ENCODE measurements at places on chromosomes 12 and 14. TPM values are rescaled to one million over a fixed set of nuclear protein-coding genes. Genes with fewer than 3 reads are reported as not detected.

GRCh38 chr12:27999521-27999920 is 27.0 kb upstream of the PTHLH start:
- H3K4me1 ChIP-seq = peaks cover 3% of the 10 kb centered on the region
- H3K27ac ChIP-seq = no peak overlapping the region
- H3K36me3 ChIP-seq = no peaks in the 10 kb centered on the region
- peak; percentile 88 for DNase-seq

GRCh38 chr12:10069976-10070375 is 28.8 kb downstream of the CLEC1A start:
- no peak overlapping the region for H3K4me3 ChIP-seq
- no peak overlapping the region for H3K27ac ChIP-seq
- H3K4me1 ChIP-seq = no peaks in the 10 kb centered on the region

- H3K4me3 ChIP-seq = no peak overlapping the region
- H3K4me1 ChIP-seq = peaks cover 13% of the 10 kb centered on the region
- peak; percentile 26 for DNase-seq
- no peak overlapping the region for H3K27ac ChIP-seq
Measured at GRCh38 chr14:22471545-22472121, 117.4 kb downstream of the DAD1 start.

DNA sequence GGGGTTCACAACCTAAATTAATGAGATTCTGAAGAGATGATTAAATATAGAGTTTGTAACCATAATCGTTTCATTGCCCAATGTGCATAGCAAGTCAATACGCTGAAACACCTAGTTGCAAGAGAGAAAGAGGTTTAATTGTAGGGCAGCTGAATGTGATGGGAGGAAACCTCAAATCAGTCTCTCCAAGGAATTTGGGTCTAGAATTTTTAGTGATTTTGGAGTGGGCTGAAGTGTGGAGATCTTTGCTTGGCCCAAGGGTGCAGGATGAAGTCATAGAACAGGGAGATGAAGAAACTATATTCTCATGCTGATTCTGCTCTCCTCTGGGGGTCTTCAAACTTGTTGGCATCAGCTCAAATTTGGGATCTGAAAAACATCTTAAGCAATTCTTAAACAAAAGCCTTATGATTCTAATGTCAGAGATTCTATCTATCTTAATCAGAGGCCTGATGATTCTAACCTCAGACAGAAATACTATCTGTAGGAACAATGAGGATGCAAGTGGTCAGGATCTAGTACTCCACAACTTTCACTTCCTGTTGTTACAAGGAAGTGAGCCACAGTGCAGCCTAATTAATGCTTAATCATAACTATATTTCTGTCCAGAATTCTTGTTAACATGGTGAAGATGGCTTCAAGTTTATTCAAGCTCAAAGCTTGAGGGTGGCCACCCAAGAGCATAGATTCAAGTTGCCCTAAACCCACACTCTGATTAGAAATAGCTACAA is 80.2 kb upstream of the FUT8 start:
- H3K4me3 ChIP-seq = no peak overlapping the region
- no peak overlapping the region for H3K27ac ChIP-seq
- no peak for DNase-seq
- H3K4me1 ChIP-seq = peaks cover 22% of the 10 kb centered on the region
- no peaks in the 10 kb centered on the region for H3K27me3 ChIP-seq

GRCh38 chr12:93657071-93657470 is 20.1 kb upstream of the CRADD start:
- H3K27ac ChIP-seq = no peak overlapping the region
- DNase-seq = no peak
- peaks cover 2% of the 10 kb centered on the region for H3K27me3 ChIP-seq
- H3K36me3 ChIP-seq = no peaks in the 10 kb centered on the region
- H3K4me3 ChIP-seq = no peak overlapping the region

GRCh38 chr14:69705706-69706105 is 61.2 kb upstream of the SRSF5 start:
- no peaks in the 10 kb centered on the region for H3K27me3 ChIP-seq
- peaks cover 17% of the 10 kb centered on the region for H3K36me3 ChIP-seq
- H3K4me3 ChIP-seq = no peak overlapping the region
- H3K27ac ChIP-seq = no peak overlapping the region
- peak; percentile 27 for DNase-seq

AQP5 gene
- not detected for total RNA-seq

- H3K4me3 ChIP-seq = no peak overlapping the region
- H3K36me3 ChIP-seq = no peaks in the 10 kb centered on the region
- no peaks in the 10 kb centered on the region for H3K27me3 ChIP-seq
Measured at GRCh38 chr14:78697341-78697740, 527.2 kb downstream of the NRXN3 start.

AMDHD1 gene
- 0.52 TPM for total RNA-seq

GRCh38 chr12:108765289-108765764 is 34.0 kb upstream of the CORO1C start:
- no peak for DNase-seq
- H3K27ac ChIP-seq = no peak overlapping the region
- H3K4me1 ChIP-seq = peaks cover 7% of the 10 kb centered on the region

DNA sequence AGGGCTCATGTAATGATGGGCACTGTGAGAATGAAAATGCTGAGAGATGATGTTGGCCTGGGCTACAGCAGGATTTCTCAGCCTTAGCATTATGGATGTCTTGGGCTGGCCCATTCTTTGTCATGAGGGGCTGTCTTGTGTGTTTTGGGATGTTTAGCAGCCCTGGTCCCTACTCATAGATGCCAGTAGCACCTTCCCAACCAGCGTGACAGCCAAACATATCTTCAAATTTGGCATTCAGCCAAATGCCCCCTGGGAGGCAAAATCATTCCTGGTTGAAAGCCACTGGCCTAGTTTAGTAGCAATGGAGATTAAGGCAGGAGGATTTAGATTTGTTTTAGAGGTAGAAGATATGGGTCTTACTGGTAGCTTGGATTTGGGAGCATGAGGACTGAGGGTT is 26.6 kb downstream of the UBE3B start:
- peaks cover 48% of the 10 kb centered on the region for H3K36me3 ChIP-seq
- H3K4me1 ChIP-seq = no peaks in the 10 kb centered on the region
- no peaks in the 10 kb centered on the region for H3K27me3 ChIP-seq
- no peak overlapping the region for H3K4me3 ChIP-seq
- no peak overlapping the region for H3K27ac ChIP-seq
- no peak for DNase-seq

DNA sequence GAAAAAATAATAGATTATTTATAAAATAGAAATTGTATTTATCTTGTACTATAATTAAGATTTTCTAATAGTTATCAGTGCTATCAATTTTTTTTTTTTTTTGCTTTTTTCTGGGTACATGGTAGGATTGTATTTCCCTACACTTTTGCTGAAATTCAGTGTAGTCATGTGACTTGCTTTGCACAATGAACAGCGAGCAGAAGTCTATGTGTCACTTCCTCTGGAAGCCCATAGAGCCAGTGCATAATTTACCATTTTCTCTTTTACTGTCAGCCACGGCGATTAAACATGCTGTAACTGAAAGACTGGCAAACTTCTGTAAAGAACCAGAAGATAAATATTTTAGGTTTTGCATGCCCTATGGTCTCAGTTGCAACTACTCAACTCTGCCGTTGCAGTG is 80.8 kb upstream of the PPP1R12A start:
- H3K4me3 ChIP-seq = no peak overlapping the region
- no peak for DNase-seq
- no peak overlapping the region for H3K27ac ChIP-seq
- no peaks in the 10 kb centered on the region for H3K27me3 ChIP-seq

GON7 gene
- total RNA-seq = 5.3 TPM

DNA sequence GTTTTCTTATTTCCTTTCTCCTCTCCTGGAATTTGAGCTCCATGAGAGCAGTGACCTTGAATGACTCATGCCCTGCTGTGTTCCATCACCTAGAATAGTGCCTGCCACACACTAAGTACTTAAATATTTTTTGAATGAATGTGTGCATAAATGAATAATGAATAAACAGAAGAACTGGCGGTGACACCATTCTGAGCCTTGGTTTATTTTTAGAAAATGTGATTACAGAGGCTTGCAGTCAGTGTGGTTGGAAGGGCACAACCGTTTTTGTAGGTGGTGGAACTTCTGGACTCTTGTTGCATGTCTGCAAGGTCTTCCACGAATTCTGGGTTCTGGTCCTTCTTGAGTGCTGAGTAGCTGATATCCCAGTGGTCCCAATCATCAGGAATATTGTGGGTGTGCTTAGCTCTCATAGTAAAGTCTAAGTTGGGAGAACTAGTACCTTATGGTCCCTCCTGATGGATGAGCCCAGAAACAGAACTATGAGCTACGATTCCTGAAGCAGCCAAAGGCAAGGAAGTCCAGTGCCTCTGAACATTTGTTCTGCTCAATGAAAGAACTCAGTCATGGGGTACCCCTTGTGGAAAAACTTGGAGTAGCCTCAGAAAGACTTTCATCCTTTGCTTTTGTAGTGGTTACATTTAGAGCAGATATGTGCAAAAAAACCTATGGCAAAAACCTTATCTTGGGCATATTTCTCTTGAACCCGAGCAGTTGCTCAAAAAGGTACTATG is 28.8 kb upstream of the BHLHE41 start:
- no peaks in the 10 kb centered on the region for H3K36me3 ChIP-seq
- peaks cover 38% of the 10 kb centered on the region for H3K4me1 ChIP-seq
- DNase-seq = peak; percentile 99
- peak overlapping the region; percentile 91 for H3K27ac ChIP-seq

- no peaks in the 10 kb centered on the region for H3K36me3 ChIP-seq
- no peak within 1 kb of the TSS for H3K27ac ChIP-seq
- no peak within 1 kb of the TSS for H3K4me3 ChIP-seq
- peaks cover 17% of the 10 kb centered on the region for H3K27me3 ChIP-seq
- peak; percentile 92 for DNase-seq
Measured at GRCh38 chr12:7060353-7060954, at the start of gene C1S. Gene C1S (plus strand): TSS chr12:7060718. CDS start chr12:7061913, 1,195 bp downstream.

- no peak overlapping the region for H3K4me3 ChIP-seq
- no peaks in the 10 kb centered on the region for H3K27me3 ChIP-seq
- DNase-seq = no peak
Measured at GRCh38 chr14:70013271-70013873, 134.2 kb downstream of the SMOC1 start.

GRCh38 chr12:92411687-92412086 is 266.0 kb upstream of the BTG1 start:
- no peak overlapping the region for H3K4me3 ChIP-seq
- H3K4me1 ChIP-seq = no peaks in the 10 kb centered on the region
- no peaks in the 10 kb centered on the region for H3K36me3 ChIP-seq
- no peak for DNase-seq
- no peaks in the 10 kb centered on the region for H3K27me3 ChIP-seq
- no peak overlapping the region for H3K27ac ChIP-seq

DNA sequence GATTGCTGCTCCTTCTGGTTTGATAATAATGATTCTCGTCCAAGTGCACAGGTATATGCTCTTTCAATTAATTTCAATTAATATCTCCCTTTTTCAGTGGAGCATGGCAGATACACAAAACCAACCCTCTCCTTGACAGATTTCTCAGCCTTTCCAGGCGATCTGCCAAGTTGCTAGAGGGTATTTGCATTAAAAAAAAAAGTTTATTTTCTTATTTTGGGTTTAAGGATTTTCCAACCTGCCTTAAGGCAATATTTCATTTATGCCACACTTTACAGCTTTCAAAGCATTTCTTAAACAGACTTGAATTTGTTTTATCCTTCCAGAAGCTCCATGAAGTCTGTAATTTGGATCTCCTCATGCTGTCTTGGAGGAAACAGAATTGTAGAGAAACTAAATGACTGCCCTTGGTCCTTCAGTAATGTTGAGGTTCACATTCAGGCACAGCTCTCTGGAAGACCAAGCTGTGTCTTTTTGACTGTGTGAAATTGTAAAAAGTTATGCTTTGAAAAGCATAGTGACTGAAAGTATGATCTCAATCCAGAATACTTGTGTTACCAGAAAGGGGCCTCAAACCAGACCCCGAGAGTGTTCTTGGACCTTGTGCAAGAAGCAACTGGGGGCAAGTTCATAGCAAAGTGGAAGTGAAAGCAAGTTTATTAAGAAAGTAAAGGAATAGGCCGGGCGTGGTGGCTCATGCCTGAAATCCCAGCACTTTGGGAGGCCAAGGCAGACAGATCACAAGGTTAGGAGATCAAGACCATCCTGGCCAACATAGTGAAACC is 2.3 kb downstream of the DGLUCY start:
- peaks cover 3% of the 10 kb centered on the region for H3K27me3 ChIP-seq
- peaks cover 17% of the 10 kb centered on the region for H3K4me1 ChIP-seq

PTPRO gene
- total RNA-seq = 0.12 TPM

- no peak overlapping the region for H3K27ac ChIP-seq
- DNase-seq = no peak
- H3K4me1 ChIP-seq = no peaks in the 10 kb centered on the region
- peaks cover 27% of the 10 kb centered on the region for H3K27me3 ChIP-seq
- no peak overlapping the region for H3K4me3 ChIP-seq
- no peaks in the 10 kb centered on the region for H3K36me3 ChIP-seq
Measured at GRCh38 chr12:52608826-52609630, 7.8 kb upstream of the KRT72 start.

DNA sequence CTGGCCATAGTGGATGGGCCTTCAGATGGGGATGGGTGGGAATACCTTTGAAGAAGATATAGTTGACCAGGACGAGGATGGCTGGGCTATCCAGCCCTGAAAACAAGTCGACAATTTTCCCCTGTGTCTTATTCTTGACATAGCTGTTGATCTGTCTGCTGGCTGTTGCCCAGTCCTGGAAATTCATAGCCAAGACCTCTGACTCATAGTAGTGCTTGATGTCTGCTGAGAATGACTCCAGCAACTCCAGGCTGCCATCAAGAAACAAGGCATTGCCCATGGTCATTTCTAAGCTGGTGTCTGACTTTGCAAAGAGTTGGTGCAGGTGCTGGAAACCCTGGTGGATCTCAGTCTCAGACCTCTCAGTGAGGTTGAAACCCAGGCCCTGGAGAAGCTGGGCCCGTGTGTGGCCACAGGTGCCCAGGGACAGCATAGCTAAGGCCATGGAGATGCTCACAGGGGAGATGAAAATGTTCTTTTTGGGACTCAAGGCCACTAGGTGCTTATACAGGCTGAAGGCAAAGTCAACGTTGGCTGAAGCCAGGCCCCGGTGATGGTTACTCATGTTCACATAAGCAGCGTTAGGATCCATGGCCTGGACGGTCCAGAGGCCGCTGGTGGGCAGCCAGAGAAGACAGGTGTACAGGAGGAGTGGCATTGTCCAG is 9.0 kb downstream of the SERPINA6 start:
- no peaks in the 10 kb centered on the region for H3K36me3 ChIP-seq
- peak; percentile 56 for DNase-seq
- H3K4me3 ChIP-seq = no peak overlapping the region
- H3K4me1 ChIP-seq = no peaks in the 10 kb centered on the region

DNA sequence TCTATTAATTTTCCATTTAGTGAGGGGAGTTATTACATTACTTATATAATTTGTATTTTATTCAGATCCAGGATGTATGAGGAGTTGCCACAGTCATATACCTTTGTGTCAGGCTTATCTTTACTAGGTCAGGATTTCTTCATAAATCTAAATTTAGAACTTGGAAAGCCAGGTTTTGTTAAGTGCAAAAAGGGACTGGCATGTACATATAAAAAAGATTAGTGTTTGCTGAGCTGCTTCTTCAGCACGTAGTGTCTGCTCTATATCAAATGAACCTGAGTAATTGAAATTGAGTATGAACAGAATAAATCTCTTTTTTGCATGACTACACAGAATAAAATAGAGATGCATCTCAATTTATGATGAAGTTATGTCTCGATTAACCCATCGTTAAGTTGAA is 157.4 kb downstream of the NUBPL start:
- H3K4me3 ChIP-seq = no peak overlapping the region
- no peaks in the 10 kb centered on the region for H3K4me1 ChIP-seq
- no peaks in the 10 kb centered on the region for H3K27me3 ChIP-seq

GRCh38 chr14:67358924-67359774 is 455 bp downstream of the ATP6V1D start:
- H3K27me3 ChIP-seq = no peaks in the 10 kb centered on the region
- peaks cover 23% of the 10 kb centered on the region for H3K4me1 ChIP-seq
- peak overlapping the region; percentile 99 for H3K27ac ChIP-seq
- peak overlapping the region; percentile 99 for H3K4me3 ChIP-seq

- DNase-seq = peak; percentile 34
- peaks cover 16% of the 10 kb centered on the region for H3K4me1 ChIP-seq
- peaks cover 26% of the 10 kb centered on the region for H3K36me3 ChIP-seq
Measured at GRCh38 chr14:77457115-77457521, 283 bp downstream of the VIPAS39 start.

Data from astrocyte (in vitro differentiated cells and primary cell).